Psoas muscle (tissue), 8 donors: ENCODE measurements at places on chromosomes 7 and 10. TPM values are rescaled to one million over a fixed set of nuclear protein-coding genes. Genes with fewer than 3 reads are reported as not detected.

GRCh38 chr10:7533657-7534479, 123.0 kb upstream of the SFMBT2 start:
- no peak overlapping the region for H3K27ac ChIP-seq
- peaks cover 3% of the 10 kb centered on the region for H3K27me3 ChIP-seq
- no peaks in the 10 kb centered on the region for H3K4me1 ChIP-seq
- no peaks in the 10 kb centered on the region for H3K36me3 ChIP-seq
- no peak for DNase-seq

- H3K4me1 ChIP-seq = no peaks in the 10 kb centered on the region
- no peak overlapping the region for H3K4me3 ChIP-seq
- H3K27ac ChIP-seq = no peak overlapping the region
- no peaks in the 10 kb centered on the region for H3K27me3 ChIP-seq
Observed at GRCh38 chr10:90007226-90007625, 305.8 kb downstream of the KIF20B start.

- no peaks in the 10 kb centered on the region for H3K36me3 ChIP-seq
- peak; percentile 62 for DNase-seq
- H3K27ac ChIP-seq = no peak overlapping the region
Observed at GRCh38 chr10:96618653-96619052, 31.8 kb upstream of the TM9SF3 start.

- H3K4me1 ChIP-seq = peaks cover 6% of the 10 kb centered on the region
- no peak for DNase-seq
- no peaks in the 10 kb centered on the region for H3K36me3 ChIP-seq
- no peak overlapping the region for H3K27ac ChIP-seq
Observed at GRCh38 chr10:36721871-36722270, 403.5 kb upstream of the ANKRD30A start.

PNLIPRP2 gene
- total RNA-seq = not detected
